Activated naive CD4-positive, alpha-beta T cell treated with anti-CD3 and anti-CD28 coated beads, Interleukin-2, amount 10 ng/mL, durations not matched to agents 5 hours and 36 hours (primary cell): ENCODE measurements at places on chromosomes 3 and 15. TPM values are rescaled to one million over a fixed set of nuclear protein-coding genes. Genes with fewer than 3 reads are reported as not detected.

Gene SLC9C1
- total RNA-seq, result not detected

Gene WNT5A
- not detected for total RNA-seq

Gene THUMPD3
- total RNA-seq, result 46.9 TPM

Gene TGM5
- not detected for total RNA-seq

Gene MKRN2OS
- not detected for total RNA-seq

Gene PPP1R14D
- total RNA-seq, result not detected
